Hematopoietic multipotent progenitor cell treated with erythropoietin and hydrocortisone succinate and interleukin-3 and kit ligand, for 6 days (in vitro differentiated cells): ENCODE measurements at places on chromosomes 6 and 20.

DNA sequence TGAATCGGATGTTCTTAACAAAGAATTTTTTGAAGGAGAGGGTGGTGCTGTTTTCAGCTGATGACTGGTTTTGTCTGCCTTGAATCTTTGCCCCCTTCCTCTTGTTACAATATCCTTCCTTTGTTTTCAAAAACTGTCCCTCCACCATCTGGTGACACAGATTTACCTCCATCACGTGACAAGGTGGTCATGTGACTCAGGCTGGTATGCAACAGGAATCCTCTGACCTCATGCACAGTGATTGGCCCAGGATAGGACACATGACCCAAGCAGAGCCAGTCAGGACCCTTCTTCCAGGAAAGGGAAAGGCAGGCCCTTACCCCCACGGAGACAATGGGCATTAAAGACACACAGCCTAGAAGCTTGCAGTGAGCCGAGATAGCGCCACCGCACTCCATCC, 84.7 kb upstream of the MC3R start:
- no peak for DNase-seq

GRCh38 chr6:143961066-143961465, 47.0 kb downstream of the PLAGL1 start:
- no peak for DNase-seq

DNA sequence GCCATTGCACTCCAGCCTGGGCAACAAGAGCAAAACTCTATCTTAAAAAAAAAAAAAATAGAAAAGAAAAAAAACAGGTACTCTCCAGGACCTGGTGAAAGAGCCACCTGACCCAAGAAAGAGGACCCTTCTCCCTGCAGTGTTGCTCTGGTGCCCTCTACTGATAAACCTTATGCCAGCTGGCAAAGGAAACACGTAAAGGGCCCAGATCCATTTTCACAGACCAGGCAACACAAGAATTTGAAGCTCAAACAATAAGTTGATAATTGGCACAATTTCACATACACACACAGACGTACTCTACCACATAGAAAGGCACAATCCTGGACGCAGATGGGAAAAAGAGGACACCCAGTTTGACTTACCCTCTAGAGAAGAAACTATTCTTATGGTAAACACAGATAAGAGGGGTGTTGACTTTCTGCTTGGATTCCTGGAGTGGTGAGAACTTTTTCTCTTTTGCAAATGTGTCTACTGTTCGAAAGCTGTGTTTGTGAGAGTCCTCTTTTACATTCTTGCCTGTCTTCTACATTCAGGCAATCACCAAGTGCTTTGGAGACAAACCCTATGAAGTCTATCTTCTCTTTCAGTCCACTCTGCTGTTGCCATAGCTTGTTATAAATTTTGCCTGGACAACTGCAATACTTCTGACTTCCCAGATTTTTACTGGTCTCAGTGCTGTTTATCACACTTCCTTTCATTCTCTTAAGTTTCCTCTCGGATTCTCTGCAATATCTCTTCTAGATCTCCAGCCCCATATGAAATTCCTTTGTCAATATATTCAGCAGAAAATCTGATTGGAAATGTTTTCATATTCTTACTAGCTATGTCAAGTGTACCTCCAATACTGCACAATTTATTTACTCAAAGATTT, 6.4 kb upstream of the SNRPB start:
- peak; percentile 43 for DNase-seq

DNA sequence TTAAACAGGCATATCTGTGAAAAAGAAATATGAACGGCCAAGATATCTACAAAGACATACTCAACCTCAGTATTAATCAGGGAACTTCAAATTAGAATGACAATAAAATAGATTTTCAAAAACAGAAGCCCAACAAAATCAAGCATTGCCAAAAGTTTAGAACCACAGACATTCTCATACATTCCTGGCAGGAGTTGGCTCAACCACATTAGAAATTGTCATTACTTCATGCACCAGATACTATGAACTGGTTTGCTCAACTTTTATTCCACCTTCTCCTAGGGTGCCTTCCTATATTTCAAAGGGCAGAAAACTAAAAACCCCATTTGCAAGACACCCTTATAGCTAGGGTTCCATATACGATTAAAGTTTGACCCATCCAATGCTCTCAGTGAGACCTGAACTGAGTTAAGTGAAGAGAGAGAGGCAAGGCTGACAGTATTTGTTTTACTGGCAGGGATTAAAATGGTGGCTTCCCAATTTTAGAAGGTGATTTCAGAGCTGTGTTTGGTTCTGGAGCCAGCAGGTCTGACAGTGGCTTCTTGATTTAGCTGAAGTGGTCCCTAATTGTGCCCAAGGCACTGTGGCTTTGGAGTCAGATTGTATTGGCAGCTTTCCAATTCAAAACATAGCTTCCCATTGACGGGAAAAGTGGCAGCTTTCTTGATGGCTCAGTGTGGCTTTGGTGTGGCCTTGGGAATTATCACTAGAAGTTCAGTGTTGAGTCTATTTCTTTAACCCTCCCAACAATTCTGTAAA, 77.1 kb upstream of the CDYL start:
- no peak for DNase-seq

- no peak for DNase-seq
These were observed 39.5 kb downstream of the HDDC2 start for GRCh38 chr6:125262016-125263013.

DNA sequence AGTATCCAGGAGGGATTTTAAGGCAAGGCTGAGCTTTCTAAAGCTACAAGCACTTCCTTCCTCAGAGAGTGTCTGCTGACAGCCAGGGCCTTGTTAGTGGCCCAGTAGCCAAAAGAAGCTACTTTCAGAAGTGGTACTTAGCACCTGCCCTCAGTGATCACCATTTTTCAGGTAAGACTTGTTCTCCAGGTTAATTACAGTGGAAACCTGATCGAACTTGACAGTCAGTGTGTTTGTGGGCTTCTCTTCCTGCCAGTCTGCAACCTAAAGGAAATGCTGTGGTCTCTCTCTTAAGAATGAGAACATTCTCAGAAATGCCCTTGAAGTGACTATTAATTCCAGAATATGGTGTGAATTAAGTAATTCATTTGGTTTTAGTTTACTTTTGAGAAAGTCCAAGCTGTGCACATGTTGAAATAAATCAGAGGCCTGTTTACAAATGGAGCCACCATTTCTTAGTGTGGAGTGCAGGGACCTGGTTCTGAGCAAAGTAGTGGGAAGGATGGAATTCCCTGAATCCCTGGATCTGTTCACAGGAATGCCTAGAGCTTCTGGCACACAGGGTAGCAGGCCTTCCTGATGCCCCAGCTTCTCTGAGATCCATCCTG, 185.3 kb upstream of the AGPAT4 start:
- DNase-seq: no peak

DNA sequence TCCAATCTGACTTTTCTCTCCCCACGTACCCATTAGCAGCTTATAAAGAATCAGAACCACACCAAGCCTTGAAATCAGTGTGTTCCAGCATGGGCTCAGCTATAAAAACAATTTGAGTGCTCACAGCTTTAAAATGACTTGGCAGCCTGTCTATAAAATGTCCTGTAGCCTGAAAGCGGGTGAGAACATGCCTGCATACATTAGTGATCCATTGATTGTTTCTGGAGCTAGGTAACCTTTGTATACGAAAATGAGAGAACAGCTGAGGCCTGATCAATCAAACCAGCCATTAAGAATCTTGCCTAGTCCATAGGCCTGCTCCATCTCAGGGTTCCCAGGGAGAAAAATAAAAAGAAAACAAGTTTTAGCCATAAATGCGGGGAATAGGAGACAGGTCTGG, 245.8 kb upstream of the SULF2 start:
- DNase-seq: no peak

DNA sequence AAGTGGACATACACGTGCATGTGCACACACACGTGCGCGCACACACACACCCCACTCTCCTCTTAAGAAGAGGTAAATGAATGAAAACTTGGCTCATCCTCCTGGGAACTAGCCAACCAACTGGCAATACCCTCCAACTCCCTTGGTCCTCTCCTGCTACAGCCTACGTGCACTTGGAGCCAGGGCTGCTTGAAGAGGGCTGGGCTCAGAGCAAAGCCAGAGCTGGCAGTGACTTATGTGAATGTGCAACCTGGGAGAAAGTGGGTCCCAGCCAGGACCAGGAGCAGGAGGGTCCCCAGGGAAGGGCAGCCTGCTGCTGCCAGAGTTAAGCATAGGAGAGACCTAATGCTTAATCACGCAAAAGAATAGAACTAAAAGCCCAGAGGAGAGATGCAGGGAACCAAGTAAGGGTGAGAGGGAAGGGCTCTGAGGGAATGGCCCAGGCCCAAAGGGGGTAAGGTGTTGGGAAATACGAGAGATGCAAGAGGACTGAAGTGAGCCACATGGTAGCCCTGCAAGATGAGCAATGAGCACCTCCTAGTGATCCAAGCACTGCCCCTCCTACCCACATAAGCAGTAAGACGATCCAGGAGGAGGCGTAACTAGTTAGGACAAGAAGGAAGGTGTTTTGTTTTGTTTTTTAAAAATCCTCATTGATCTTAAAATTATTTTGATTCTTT, 24.7 kb downstream of the TRAF3IP2 start:
- no peak for DNase-seq

DNA sequence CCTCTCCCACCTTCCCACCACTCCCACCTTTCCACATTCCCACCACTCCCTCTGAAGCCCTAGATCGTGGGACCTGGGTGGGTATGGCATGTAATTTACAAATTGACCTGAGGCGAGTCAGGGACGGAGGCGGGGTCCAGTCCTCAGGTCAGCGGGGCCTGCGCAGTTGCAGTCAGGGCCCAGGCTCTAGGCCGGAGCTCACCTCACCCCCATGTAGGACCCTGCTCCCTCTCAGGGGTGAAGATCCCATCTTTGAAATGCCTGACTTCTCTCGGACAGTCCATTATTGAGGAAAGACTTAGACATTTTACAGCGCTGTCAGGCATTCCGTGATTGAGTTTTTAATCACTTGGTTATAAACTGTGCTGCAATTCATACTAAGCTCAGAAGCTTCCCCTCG, 10.5 kb downstream of the THBS2 start:
- DNase-seq: no peak

DNA sequence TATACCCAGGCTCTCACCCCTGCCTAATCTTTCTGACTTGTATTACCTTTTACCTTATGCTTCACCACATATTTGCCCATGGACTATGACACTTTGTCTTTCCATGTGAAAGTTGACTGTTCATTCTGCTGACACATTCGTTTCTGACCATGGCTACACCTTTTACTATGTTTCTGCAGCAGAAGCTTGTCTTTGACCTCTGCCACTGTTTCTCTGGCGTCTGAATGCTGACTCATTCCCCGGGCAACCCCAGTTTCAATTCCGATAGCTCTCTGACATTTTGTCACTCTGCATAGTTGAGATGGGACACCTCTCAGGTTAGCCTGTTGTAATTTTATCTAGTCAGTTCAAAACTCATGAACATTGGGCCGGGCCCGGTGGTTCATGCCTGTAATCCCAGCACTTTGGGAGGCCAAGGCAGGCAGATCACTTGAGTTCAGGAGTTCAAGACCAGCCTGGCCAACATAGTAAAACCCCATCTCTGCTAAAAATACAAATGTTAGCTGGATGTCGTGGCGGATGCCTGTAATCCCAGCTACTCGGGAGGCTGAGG, 50.7 kb downstream of the SLC26A8 start:
- DNase-seq: no peak

- no peak for DNase-seq
These were observed 78.3 kb downstream of the RPP40 start for GRCh38 chr6:4925580-4925979.

- DNase-seq: no peak
These were observed 11.5 kb downstream of the PMEPA1 start for GRCh38 chr20:57698116-57698866.
